ENCODE measurements at places on chromosomes 11 and 22.

- no peak for DNase-seq
Observed at GRCh38 chr11:14132312-14132711, 169.8 kb downstream of the SPON1 start.

DNA sequence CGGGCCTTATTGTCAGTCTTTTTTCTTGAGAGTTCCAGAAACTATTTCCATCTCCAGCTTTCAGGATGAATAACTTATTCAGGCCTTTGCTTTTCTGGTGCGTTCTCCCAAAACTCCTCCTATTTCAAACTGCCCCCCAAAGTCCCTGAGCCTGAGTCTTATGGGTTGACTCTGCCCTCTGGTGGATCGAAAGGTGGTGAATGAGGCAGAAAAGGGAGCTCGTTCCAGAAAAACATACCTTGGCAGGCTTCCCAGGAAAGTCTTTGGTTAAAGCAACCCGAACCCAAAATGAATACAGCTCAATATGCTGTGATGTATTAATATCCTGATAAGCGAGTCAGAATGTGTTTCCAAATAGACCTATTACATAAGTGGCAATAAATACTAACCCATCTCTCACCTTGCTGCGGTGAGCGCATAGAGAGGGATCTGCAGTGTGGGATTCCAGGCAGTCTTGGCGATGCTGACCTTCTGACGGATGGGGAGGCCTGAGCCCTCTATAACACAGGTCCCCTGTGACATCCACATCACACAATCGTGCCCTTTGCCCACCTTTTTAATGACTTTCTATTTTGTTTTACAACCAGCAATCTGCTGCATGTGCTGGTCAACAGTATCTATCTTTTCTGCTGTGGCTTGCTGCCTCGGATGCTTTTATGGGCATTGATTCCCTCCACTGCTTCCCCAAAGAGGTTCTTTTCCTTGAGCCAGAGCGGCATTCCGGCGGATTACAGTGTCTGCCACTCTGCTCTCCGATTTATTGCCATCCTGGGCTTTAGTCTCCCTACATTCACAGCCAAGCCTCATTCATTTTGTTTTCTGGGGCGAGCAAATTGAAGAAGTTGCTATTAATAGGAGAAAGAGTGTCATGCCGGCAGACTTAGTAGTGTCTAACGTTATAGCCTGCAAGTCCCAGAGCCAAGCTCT is 756.8 kb downstream of the NTM start:
- no peak for DNase-seq

- no peak for DNase-seq
Observed at GRCh38 chr11:19561011-19561410, 151.6 kb upstream of the NAV2 start.

- DNase-seq: no peak
Observed at GRCh38 chr11:100932474-100933100, 197.0 kb downstream of the PGR start.

- no peak for DNase-seq
Observed at GRCh38 chr11:46832511-46833214, 13.4 kb downstream of the CKAP5 start.

DNA sequence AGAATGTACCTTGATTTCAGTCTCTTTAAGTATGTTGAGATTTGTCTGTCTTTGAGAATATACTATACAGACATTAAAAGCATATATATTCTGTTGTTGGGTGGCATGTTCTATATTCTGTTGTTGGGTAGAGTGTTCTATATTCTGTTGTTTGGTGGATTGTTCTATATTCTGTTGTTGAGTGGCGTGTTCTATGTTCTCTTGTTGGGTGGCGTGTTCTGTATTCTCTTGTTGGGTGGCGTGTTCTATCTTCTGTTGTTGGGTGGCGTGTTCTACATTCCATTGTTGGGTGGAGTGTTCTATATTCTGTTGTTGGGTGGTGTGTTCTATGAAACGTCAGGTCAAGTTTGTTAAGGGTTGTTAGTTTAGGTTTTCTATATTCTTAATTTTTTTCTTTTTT is 27.1 kb upstream of the CTTN start:
- no peak for DNase-seq

DNA sequence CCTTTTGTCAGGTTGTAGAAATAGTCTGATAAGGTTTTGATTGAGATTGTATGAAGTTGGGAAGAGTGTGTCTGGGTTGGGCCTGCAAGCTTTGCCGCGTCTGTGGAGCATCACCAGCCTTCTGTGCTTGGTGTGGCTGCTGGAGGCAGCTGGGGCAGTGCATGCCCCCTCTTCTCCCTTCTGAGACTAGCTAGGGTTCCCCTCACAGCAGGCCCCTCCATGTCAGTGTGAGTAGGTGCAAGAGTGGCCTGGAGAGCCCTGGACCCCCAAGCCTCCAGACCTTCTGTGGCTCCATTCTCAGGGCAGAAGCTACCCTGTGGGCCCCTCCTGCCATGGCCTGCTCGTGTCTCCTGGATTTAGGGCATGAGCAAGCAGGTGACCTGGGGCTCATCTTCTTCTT is 914.2 kb downstream of the TBC1D22A start:
- no peak for DNase-seq

DNA sequence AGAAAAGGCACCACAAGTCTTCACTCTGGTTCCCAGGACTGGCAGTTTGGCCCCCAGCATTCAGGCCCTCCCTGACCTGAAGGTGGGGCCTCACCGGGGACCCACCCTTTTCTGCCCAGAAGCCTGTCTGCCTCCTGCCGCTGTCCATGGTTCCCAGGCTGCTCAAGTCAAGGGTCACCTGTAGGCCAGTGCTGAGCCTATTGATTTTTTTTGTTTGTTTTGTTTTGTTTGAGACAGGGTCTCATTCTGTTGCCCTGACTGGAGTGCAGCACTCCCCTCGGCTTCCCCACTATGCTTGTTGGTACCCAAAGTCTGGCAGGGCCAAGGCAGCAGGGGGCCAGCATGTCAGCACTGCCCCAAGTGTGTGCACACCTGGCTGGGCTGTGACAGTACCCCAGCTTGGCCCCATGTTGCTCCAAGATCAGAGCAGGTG is 11.0 kb upstream of the MED17 start:
- no peak for DNase-seq

GRCh38 chr22:30582788-30583545 is 8.5 kb upstream of the GAL3ST1 start:
- DNase-seq: no peak

DNA sequence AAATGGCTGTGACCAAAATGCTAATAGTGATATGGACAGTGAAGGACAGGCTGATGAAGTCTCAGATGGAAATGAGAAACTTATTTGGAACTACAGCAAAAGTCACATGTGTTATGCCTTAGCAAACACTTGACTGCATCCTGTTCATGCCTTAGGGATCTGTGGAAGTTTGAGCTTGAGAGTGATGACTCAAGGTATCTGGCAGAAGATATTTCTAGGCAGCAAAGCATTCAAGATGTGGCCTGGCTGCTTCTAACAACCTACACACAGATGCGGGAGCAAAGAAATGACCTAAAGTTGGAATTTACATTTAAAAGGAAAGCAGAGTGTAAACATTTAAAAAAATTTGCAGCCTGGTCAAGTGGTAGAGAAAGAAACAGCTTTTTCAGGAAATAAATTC is 28.1 kb upstream of the CD81 start:
- DNase-seq: no peak

Data from activated B cell treated with CpG ODN at 0.5 μM for 24 hours (primary cell).